NCI-H446 (cell line): ENCODE measurements at places on chromosomes 12 and 14.

DNA sequence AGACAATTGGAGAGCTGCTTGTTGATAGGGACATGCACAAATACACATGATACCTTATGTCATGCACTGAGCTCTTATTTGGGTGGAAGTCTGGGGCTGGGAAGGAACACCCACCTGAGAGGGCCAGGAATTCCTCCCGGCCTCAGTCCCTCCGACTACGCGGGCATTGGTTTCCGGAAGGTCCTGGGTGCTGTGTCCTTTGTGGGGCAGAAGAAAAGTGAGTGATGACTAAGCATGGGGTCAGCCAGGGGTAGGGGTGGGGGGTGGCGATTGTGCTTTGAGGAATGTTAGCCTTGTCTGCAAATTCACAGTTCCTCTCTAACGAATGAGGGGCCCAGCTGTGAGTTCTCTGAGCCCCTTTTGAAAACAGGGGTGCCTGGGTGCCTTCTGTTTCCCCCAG is 798 bp downstream of the CELA1 start:
- DNase-seq = no peak

GRCh38 chr14:101247842-101248725 is 313.2 kb upstream of the DIO3 start:
- DNase-seq = no peak

- no peak for DNase-seq
Measured at GRCh38 chr14:102592763-102593060, 263 bp downstream of the RCOR1 start.

DNA sequence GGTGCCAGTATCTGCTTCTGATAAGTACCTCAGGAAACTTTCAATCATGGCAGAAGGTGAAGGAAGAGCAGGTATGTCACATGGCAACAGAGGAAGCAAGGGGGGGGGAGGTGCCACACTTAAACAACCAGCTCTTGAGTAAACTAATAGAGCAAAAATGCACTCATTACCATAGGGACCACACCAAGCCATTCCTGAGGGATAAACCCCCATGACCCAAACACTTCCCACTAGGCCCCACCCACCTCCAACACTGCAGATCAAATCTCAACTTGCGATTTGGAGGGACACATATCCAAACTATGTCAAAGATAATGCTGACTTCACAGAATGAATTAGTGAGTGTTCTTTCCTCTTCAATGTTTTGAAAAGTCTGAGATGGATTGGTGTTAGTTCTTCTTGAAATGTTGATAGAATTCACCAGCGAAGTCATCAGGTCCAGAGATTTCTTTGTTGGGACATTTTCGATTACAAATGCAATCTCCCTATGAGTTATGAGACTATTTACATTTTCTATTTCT is 16.6 kb downstream of the TFCP2 start:
- no peak for DNase-seq

- DNase-seq = no peak
Measured at GRCh38 chr12:69324797-69325466, 23.2 kb upstream of the LYZ start.

GRCh38 chr12:26090836-26091510 is 33.9 kb downstream of the BHLHE41 start:
- DNase-seq = no peak

DNA sequence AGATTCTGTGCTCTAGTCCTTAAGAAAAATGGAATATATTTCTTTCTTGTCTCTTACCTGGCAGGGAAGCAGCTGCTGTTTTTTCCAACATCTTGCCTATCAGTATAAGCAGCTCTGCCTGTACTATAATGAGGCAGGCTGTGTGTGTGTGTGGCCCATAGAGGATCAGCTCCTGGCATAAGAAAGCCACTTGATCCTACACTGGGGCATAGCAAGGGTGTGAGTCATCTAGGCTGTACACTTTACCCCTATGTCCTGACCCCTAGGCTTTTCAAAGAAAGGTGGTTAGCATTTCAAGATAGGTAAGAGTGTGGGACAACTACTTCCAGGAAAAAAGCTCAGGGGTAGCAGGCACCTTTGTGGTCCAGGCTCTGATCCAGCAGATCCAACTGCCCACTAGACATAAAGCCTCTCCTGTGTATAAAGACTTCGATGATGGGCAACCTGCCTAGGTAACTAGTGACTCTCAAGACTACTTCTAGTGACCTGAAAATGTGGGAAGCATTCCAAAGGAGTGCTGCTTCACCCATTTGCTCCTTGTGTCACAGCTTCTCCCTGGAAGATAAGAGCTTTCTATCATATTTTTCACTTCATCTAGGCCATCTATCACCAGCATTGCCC is 4.9 kb upstream of the SENP1 start:
- DNase-seq = no peak

GRCh38 chr14:69701291-69701690 is 65.7 kb upstream of the SRSF5 start:
- no peak for DNase-seq

- DNase-seq = no peak
Measured at GRCh38 chr12:38817942-38818341, 87.4 kb downstream of the CPNE8 start.

GRCh38 chr12:66979251-66979650 is 289.9 kb upstream of the CAND1 start:
- no peak for DNase-seq

DNA sequence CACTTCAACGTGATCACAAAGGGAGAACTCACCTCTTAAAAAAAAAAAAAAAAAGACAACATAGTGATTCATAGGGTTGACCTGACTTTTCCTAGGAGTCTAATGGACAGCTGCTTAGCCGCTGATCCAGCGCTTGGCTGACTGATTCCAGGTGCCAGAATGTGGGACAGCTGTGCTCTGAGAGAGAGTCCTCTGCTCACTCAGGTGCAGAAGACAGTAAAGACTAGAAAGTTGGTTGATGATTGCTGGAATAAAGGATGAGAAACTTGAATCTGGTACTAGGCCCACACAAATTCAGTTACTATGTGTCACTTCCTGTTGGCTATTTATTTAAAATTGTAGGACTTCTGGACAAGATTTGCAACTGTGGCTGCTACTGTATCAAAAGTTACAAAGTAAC is 229.4 kb downstream of the CHST11 start:
- DNase-seq = no peak

DNA sequence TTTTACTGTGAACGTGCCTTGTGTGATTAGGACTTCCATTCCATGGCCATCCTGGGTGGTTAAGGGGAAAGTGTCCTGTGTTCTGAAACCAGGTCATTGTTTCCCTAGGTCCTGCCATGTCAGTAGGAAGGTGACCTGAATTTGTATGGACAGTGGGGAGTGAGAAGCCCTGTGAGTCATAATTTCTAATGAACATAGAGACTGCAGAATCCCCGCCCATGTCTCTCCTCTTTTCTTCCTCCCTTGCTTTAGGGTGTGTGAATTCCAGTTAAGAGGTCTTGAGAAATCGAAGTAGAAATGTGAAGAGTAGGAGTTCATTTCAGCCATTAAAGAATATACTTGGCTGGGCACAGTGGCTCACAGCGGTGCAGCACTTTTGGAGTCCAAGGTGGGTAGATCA is 8.1 kb downstream of the TTC9 start:
- no peak for DNase-seq

DNA sequence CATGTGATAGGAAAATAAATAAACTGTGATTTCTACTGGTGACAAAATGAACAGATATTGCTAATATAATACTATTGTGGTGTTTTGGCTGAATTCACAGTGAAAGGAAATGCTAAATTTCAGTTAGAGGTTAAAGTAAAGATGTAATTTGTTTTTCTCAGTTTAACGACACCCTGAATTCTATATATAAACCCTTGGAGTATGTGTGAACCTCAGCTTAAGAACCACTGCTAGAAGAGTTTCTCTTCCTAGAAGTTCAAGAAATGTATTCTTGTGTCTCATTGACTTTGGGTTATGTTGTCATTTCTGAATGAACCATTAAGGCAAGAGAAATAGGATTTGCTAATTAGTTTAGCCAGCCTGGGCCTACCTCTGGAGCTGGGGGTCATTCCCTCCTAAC is 8.2 kb downstream of the FBXO34 start:
- DNase-seq = no peak

DNA sequence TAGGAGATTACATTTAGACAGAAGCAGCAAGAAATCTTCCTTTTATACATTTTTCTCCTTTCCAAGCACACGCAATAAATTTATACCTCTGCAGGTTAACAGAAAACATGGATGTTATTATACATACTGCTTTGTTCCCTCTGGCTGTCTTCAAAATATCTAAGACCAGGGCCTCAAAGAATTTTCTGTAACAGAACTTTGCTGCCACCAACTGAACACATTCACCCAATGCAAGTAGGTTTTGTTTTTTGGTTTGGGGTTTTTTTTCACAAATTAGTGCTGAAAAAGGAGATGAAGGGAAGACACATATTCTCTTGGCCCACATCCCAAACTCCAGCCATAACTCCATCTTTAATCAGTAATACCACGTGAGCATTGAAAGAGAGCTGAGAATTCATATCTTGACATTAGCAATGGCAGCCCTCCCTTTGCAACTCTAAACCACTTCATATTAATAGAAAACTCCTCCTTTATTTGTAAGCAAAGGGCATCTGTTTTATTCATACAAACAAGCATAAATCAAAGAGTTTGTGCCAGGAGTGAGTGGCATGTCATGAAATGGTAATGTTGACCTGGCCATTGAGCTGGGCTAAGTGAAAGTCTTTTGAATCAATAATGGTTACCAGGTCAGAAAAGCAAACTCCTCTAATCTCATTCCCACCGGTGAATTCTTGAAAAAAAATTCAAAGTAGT is 150.8 kb upstream of the FSCB start:
- DNase-seq = peak; percentile 60

DNA sequence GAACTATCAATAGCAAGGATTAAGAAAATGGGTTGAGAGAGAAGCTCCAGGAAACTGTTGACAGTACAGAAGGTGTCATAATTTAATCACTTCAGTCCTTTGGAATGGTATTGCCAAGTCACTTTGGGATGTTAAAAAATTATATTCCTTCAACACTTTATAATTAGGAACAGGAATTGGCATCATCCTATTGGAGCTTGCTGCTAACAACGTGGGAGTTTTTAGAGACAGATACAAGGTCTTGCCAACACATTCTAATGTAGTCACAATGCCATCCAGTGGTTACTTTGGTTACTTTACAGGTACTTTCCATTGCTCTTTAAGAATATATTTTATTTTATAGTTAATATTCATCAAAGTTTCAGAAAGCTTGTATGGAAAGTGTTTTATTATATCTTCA is 310.1 kb downstream of the SYT1 start:
- DNase-seq = peak; percentile 50

GRCh38 chr12:103915306-103915705 is 14.9 kb upstream of the HSP90B1 start:
- DNase-seq = no peak

DNA sequence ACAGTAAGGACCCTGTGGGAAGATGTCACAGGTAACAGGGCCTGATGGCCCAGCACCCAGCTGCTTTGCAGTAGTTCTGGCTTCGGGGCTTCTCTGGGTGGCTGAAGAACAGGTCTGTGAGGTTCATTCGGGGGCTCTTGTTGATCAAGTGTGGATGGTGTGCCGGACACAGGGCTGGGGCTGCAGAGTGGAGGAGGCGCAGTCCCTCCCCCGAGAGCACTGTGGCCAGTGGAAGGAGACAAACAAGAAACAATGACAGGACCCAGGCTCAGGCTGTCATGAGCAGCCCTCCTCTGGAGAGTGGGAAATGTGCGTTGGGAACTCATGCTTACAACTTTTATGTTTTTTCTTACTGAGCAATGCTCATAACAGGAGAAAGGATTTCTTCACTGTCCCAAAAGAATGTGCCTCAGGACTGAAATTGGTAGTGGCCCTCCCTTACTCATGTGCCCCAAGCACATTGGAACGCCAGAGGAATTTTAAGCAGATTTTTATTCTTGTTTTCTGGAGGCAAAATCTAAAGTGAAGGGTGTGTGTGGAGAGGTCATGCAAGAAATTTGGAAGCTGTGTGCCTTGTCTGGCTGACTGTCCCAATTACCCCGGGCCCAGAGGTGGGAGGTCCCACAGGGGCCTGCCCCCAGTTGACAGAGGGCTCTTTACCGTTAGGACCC is 233.8 kb downstream of the CACNA1C start:
- DNase-seq = no peak

- peak; percentile 67 for DNase-seq
Measured at GRCh38 chr12:6067152-6067916, 57.1 kb downstream of the VWF start.

- no peak for DNase-seq
Measured at GRCh38 chr14:50039734-50040400, 76.5 kb downstream of the VCPKMT start.

- no peak for DNase-seq
Measured at GRCh38 chr14:100604709-100605108, 17.5 kb upstream of the BEGAIN start.

GRCh38 chr14:70882776-70883492 is 24.3 kb upstream of the PCNX1 start:
- peak; percentile 19 for DNase-seq

DNA sequence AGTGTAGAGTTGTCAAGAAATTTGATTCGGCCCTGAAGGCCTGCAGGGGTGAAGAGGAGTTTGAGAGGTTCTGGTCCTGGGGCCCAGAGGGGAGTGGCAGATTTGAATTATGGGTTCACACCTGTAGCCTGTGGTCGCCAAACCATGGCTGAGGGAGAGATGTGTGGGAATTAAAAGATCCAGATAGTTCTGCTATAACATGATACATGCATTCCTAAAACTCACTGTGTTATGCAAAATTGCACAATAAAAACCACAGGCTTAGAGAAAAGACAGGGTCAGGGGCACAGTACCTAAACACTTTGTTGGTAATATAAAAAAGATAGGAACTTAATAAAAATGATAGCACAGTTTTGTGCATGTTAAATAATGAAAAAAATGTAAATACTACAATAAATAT is 106.2 kb downstream of the TMEM30B start:
- DNase-seq = no peak

GRCh38 chr12:14970473-14970872 is 2.4 kb upstream of the PDE6H start:
- no peak for DNase-seq

DNA sequence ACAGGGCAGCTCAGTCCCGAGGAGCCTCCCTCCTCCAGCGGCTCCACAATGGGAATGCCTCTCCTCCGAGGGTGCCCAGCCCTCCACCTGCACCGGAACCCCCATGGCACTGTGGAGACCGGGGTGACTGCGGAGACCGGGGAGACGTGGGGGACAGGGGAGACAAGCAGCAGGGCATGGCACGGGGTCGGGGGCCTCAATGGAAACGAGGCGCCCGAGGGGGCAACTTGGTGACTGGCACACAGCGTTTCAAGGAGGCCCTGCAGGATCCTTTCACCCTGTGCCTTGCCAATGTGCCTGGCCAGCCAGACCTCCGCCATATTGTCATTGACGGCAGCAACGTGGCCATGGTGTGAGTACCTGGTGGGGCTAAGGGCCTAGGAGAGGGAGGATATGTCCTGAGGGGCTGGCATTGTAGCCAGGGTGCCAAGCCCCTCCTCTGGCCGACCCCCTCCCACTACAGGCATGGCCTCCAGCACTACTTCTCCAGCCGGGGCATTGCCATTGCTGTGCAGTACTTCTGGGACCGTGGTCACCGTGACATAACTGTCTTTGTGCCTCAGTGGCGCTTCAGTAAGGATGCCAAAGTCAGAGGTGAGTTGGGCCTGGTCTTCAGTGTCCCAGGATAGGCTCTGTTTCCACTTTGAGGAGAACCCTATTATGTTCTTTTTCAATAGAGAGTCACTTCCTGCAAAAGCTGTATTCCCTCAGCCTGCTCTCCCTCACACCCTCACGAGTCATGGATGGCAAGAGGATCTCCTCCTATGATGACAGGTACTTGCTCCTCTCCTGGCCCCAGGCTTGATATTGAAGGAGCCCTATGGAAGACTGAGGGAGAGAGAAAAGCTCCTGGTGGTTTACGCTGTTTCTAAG is 2.7 kb downstream of the KHNYN start:
- DNase-seq = no peak
